RWPE2 (cell line): ENCODE measurements at places on chromosomes 16 and 17.
A peak's percentile ranks its signal among the peaks of the same experiment; 100 is the strongest.

DNA sequence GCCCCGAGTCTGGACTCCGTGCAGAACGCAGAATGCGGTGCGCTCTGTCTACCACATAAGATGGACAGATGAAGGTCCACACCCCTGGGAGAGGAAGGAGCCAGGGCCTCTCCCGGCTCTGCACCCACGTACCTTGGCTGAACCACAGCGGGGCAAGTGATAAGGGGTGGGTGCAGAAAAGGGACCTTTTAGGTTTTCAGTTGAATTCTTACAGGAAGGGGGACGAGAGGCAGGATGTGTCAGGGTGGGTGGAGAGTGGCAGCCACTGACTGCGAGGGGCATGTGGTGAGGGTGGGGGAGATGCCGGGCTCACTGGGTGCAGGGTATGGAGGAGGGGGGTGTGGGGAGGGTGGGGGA lies 372 bp downstream of the CD300A start:
- no peak for DNase-seq

DNA sequence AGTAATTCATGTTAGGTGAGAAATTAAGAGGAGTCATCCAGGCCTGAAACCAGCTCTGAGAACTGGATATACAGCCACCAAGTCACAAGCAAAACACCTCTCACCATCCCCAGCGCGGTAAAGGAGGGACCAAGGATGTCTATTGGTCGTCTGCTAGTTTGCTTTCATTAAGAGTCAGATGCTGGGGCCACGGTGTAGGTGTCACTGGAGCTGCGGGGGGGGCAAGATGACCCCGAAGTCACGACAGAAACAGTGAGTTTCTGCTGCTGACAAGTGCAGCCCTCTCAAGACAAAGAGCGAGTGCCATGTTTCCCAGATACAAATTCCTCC lies 790 bp downstream of the NCBP3 start:
- DNase-seq, result no peak

DNA sequence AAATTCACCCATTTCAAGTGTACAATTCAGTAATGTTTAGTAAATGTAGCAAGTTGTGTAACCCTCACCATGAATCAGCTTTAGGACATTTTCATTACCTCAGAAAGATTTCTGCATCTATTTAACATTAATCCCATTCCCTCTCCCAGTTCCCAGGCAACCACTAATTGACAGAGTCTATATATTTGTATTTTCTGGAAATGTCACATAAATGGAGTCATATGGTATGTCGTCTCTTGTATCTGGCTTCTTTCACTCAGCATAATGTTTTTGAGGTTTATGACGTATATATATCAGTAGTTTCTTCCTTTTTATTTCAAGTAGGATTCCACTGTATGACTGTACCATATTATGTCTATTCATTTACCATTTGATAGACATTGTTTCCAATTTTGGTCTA lies 199.8 kb downstream of the CYB561 start:
- no peak for DNase-seq

DNA sequence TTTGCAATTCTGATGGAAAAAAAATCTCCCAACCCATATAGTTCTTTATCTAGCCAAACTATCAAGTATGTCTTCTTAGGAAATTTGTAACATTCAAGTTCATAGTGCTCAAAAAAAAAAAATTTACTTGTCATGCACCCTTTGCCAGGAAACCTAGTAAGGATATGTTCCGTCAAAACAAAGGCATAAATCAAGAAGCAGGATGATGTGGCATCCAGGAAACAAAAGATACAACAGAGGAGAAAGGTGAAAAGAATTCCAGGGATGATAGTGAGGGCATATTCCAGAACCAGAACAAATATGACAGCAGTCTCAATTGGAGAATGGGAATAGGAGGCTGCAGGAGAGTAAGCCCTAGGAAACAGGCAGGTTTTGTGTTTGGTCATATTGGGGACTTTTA lies 104.6 kb downstream of the SPAG9 start:
- DNase-seq, result no peak

GRCh38 chr16:51154271-51155171 lies 3.5 kb upstream of the SALL1 start:
- DNase-seq, result no peak

GRCh38 chr17:879546-880442 lies 97.6 kb downstream of the MRM3 start:
- DNase-seq, result peak; percentile 94

DNA sequence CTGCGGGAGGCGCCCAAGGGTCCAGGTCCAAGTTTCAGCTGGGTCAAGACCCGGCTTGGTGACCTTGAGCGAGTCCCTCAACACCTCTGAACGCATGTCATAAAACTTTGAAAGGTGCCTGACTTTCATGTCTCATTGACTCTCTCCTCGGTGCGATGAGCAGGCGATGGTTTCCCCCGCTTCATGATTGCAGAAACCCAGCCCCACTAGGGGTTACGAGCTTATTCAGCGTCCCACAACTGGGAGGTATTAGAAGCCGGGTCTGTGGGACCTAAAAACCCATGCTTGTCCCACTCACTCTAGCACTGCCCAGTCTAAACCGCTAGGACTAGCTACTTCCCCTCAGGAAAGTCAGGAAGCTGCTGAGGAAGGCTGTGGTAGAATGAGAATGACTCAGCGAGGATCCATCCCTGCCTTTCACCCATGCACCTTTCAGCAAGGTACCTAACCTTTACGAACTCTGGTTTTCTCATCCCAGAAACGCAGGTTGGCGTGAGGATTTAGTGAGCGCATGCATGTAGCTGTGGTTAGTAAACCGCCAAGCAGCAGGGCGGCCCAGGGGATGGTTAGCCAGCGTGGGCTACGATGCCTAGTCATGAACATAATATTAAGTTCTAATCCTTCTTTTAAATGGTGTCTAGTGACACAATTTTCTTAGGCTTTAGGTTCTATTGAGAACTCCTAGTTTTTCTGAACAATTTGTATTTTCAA lies 26.2 kb upstream of the RFFL start:
- DNase-seq, result no peak

DNA sequence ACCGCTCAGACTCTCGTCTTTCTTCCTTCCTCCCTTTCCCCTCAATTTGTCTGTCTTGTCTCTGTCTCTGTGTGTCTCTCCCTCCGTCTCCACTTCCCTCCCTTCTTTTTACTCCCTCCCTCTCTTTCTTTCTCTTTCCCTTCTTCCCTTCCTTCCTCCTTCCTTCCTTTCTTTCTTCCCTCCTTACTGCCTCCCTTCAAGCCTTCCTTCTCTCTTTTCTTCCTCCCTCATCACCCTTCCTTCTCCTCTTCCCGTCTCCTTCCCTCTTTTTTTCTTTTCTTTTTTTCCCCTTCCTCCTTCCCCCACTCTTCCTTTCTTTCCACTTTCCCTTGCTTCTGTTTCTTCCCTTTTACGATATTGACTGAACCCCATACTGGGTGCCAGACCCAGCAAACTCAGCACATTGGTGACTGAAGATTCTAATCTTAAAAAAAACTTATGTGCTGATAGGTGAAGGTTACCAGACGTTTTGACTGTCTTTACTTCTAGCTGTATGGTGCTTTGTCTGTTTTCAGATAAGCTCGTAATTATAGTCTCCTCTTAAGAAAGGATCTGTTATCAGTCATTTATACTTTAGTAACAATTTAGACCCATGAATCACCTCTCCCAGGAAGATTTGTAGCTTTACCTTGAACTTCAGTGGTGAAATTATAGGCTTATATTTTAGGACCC lies 481 bp upstream of the BRD7 start:
- DNase-seq, result no peak

DNA sequence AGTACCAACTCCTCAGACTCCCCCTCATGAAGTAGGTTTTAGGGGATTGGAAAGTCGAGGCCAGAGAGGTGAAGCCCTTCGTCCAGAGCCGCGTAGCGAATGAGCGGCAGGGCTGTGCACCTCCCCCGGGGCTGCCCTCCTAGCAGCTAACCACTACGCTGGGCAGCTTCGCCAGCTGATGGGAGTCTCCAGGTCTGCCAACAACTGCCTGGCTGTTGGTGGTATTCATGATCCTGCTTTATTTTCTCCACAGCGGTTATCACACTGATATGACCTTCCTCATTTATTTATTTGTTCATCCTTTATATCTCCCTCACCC lies 773 bp upstream of the NETO2 start:
- DNase-seq, result no peak

DNA sequence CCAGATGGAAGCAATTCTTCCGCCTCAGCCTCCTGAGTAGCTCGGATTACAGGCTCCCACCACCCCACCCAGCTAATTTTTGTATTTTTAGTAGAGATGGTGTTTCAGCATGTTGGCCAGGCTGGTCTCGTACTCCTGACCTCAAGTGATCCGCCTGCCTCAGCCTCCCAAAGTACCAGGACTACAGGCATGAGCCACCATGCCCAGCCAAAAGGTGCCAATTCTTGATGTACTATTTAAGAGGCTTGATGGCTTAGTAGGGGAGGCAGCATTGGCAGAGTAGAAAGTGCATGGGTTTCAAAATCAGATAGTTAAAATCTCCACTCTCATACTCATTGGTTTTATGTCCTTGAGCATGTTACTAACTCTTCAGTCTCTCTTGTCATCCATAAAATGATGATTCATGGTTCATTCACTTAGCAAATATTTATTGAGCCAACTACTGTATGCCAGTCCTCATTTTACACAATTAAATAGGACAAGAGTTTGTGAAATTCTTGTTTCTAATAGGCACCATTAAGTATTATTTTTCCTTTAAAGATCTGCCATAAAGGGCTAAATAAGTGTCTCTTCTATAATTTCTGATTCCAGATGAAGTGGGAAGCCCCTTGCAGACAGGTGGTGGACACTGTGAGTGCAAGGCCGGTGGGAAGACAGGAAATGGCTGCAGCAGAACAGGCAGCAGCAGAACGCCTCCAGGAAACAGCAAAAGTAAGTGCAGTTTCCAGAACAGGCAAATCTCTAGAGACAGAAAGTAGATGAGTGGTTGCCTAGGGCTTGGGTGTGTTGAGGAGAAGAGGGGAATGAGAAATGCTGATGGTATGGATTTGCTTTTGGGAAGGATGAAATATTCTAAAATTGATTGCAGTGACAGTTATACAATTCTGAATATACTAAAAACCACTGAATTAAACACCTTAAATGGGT lies 8.2 kb upstream of the RPL27 start:
- no peak for DNase-seq

GRCh38 chr17:38441429-38442061 lies 13.3 kb downstream of the ARHGAP23 start:
- DNase-seq, result no peak

DNA sequence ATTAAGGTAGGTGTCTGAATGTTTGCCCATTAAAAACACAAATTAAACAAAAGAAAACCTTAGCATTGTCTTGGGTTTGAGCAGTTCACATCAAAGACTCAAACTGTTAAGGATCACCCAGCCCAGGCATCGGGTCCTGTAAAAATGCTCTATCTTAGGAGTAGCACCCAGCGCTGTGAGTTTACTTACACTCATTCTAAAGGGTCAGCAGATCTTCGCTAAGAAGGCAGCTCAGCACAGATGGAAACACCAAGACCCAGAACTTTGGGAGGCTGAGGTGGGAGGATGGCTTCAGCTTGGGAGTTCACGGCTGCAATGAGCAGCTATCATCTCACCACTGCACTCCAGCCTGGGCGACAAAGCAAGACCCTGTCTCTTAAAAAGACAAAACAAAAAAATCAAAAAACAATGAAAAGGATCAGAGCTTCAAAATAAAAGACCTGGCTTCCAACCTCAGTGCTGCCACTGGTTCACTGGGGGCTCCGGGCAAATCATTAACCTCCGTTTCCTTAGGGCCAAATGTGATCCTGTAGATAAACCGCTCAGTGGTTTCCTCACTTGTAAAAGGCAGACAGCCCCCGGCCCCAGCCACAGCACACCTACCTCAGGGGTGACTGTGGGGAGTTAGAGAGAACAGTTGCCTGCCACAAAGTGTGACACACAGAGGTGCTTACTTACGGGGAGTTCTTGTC lies 11.1 kb downstream of the COG1 start:
- DNase-seq, result no peak

- no peak for DNase-seq
Observed at GRCh38 chr16:16071631-16072244, 122.3 kb downstream of the ABCC1 start.

DNA sequence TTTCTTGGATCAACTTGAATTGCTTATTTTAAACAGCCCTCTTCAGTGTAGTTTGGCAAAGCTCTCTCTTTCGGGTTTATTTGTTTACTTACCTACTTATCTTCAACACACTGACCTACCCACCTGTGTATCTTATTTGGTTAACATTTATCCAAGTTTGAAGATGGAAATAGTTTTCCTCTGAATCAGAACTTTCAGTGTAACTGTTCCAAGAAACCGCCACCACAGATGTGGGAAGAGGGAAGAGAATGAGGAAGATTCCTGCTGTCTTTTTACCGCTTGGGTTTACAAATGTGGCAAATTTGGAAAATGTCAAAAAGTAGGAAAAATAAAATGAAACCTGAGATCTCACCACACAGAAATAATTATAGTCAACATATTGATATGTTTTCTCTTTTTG lies 115.8 kb downstream of the MSI2 start:
- no peak for DNase-seq

DNA sequence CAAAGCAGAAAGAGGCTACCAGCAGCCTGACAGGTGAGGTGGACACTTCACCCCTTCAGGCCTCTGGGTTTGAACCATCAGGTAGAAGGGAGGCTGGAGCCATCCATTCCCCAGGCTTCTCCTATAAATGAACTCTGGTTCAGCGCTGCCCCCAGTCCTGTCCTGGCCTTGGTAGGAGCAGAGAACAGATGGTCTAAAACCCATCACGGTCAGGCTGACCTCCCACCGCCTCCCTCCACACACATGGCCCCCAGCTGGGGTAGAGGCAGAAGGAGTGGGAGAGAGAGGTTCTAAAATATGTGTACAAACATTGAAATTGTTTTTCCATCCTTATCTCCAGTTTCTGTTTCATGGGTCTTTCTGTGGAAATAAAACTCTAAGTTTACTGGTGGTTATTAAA lies 59.7 kb upstream of the DNAJA2 start:
- no peak for DNase-seq

- DNase-seq, result no peak
Observed at GRCh38 chr17:37130984-37131446, 182.3 kb downstream of the AATF start.

- DNase-seq, result no peak
Observed at GRCh38 chr17:74417178-74418045, 14.5 kb upstream of the GPRC5C start.

DNA sequence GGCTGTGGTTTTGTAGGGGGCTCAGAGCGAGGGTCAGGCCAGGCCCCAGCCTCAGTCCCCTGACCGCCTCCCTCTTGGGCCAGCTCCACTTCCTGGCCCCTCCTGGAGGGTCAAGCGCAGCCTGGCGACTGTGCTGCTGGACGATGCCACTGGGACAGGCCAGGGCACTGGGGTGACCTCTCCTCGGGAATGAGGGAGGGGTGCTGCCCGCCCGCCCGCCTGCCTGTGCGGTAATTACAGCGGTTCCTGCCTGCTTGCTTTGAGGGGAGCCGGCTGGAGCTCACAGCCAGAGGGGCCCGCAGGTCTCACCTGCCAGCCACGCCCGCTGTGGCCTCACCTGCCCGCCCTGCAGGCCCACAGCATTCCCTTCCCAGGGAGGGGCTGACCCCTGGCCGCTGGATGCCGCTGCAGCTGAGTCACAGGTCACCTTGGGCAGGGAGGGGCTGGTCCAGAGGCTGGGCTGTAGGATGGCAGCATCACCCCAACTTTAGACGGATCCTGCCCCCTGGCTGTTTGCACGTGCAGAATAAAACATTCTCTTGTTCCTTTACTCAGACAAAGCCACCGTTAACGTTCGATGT lies 76.7 kb upstream of the CBX4 start:
- peak; percentile 95 for DNase-seq
